Midbrain (tissue), 1 donor: ENCODE measurements at places on chromosomes 5 and 9.

GRCh38 chr9:115880221-115880885, 273.2 kb upstream of the PAPPA start:
- DNase-seq: no peak

DNA sequence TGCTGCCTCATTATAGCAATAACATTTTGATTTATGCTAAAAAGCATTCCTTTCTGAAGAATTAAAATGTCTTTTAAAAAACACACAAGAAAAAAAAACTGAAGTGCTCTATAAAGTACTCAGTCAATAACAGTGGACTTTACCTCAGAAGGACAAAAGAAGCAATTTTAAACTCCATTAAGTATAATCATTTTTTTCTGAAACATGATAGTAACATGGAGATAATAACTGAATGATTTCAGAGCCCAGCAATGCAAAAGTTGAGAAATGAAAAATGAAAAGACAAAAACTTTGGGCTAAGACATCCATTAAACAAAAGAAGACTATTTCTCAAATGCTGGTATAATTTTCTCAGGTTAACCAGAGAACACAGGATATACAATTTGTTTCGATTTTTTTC, 78.7 kb downstream of the RFX3 start:
- no peak for DNase-seq

- DNase-seq: no peak
Observed at GRCh38 chr5:149140197-149141002, 893 bp upstream of the ABLIM3 start.

DNA sequence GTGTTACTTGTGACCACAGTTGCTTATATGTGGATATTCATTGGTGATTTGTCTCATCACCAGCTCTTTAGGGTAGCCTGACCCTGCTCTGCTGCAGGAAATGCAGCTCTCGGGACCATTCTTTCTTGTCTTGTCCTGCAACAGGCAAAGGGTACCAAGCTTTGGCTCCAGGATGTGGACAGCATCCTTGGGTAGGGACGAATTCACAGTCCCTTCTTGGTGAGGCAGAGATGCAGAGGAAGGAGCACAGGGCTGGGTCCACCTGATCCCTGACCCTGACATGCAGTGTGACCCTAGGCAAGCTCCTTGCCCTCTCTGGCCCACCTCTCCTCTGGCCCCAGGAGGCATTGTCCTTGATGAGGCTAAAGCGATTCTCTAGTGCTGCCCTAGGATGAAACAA, 37.0 kb upstream of the SYNPO start:
- no peak for DNase-seq

- no peak for DNase-seq
Observed at GRCh38 chr5:53240661-53241060, 131.1 kb upstream of the MOCS2 start.

DNA sequence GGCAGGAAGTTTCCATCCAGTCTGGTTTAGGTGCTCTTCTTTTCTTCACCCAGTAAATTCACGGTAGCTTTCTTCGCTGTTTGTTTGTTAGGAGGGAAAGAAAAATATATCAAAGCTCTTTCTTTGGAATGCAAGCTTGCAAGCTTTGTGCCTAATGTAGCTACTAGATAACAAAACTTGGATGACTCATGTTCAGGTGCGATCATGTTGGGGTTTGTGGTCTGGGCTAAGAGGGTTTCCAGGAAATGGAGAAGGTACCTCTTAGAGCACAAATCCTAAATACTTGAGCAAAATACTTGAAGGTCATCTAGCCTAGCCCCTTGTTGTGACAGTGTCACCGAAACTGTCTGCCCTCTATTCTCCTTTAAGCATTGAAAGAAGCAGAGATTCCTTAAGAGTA, 17.7 kb downstream of the SRP19 start:
- no peak for DNase-seq

GRCh38 chr9:134922932-134923240, 5.2 kb upstream of the FCN1 start:
- DNase-seq: no peak

DNA sequence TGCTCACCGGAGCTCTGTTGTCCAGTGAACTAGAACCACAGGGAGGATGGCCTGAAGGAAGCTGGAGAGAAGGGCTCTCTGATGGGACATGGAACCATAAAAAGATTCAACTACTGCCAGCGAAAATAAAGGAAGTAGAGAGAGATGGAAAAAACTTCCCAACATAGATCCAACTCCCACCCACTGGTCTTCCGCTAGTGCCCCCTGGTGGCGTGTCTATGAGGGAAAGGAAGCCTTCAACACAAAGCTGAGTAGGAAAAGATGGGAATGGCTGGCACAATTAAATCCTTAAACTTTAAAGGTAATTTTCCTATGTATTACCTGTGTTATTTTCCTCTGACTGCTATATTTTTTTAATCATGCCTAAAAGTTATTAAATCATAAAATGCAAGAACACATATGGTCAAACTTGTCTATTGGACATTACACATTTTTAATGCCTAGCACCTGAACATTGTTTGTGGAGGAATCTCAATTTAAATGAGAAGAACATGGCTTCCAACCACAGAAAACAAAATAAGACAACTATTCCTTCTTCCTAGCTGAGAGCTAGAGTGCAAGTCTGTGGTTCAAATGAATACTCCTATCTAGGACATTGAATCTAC, 51.5 kb downstream of the CEP120 start:
- DNase-seq: peak; percentile 21

GRCh38 chr9:19620326-19620725, 168.5 kb downstream of the SLC24A2 start:
- DNase-seq: no peak

DNA sequence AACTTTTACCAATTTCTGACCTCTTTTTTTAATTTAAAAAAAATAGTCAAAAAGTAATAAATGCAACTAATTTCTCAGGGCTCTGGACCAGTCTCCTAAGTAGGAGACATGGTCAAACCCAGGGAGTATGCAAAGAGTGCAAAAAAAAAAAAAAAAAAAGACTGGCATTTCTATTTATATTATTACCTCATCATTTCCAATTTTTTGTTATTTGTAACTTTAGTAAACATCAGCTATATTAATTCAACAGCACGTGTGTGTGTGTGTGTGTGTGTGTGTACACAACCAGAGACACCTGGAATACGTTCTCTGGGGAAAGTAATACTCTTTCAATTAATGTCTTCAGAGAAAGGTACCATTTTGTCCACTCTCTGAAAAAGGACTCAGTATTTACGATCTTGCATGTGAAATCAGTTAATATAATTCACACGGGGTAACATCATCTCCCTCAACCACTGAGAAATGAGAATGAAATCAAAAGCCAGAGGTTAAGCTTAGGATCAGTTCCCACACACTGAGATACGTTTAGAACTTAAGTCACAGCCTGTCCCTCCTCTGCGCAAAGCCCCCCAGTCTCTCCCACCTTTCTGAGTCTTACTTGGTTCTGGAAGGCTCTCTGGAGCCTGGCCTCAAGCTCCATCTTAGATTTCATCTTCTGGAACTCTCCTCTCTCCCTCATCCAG, 21.9 kb downstream of the ZNF608 start:
- DNase-seq: no peak

- peak; percentile 9 for DNase-seq
Observed at GRCh38 chr5:159341906-159342310, 11.6 kb upstream of the IL12B start.

DNA sequence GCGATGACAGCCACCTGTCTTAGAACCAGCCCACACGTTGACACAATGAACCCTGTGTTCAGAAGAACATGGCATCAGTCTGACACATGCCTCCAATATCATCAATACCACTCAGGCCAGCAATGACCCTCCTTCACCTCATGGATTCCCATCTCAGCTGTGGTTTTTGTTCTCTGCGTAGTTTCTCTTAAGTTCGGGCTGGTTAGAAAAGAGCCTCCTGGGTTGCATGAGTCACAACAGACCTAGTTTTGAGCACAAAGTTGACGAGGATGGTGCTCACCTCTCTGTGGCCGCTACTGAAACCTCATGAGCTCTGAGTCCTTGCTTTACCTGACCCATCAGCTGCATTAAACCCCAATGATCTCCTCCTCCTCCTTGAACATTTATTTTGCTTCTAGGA, 299.9 kb downstream of the SPOCK1 start:
- no peak for DNase-seq

DNA sequence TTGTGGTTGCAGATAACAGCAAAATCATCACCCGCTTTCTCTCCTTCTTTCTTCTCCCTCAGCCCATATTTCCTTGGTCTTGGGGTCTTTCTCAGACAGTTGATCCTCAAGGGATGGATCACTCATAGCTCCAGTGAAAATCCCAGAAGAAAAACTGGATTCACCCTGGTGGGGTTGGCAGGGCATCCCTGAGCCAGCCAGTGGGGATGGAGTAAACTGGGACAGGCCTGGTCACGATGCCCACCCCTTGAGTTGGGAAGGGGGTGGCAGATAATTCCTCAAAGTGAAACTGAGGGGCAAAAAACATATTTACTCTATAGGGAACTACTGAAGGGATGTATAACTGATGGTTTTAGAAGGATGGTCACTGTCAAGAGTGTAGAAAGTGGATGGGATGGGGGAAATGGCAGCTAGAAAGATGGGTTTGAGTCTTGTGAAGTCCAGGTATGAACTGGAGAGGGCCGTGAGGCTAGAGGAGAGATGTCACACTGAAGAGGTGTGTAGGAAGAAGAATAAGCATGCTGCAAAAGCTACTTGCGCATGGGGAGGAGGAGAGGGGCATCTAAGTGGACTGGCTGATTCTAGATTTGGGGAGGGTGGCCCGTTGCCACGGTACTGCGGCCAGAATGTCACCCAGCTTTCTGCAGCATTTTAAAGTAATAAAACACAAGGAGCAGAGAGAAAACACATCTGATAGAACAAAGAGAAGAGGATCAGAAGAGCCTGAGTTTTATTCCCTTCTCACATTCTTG, 162.8 kb downstream of the PJA2 start:
- no peak for DNase-seq

DNA sequence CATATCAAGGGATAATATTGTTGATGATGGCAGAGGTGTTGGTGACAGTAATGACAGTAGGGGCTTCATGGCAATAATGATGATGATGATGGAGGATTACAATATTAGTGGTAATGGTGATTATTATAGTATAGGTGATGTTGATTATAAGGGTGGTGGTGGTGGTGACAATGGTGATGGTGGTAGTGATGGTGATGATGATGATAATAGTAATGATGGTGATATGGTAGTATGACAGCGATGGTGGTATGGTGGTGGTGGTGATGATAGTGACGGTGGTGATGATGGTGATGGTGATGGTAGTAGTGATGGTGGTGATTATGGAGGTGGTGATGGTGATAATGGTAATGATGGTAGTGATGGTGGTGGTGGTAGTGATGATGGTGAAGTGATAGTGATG, 13.6 kb downstream of the KCNIP1 start:
- no peak for DNase-seq

GRCh38 chr5:73647721-73648120, 21.7 kb downstream of the ARHGEF28 start:
- no peak for DNase-seq

DNA sequence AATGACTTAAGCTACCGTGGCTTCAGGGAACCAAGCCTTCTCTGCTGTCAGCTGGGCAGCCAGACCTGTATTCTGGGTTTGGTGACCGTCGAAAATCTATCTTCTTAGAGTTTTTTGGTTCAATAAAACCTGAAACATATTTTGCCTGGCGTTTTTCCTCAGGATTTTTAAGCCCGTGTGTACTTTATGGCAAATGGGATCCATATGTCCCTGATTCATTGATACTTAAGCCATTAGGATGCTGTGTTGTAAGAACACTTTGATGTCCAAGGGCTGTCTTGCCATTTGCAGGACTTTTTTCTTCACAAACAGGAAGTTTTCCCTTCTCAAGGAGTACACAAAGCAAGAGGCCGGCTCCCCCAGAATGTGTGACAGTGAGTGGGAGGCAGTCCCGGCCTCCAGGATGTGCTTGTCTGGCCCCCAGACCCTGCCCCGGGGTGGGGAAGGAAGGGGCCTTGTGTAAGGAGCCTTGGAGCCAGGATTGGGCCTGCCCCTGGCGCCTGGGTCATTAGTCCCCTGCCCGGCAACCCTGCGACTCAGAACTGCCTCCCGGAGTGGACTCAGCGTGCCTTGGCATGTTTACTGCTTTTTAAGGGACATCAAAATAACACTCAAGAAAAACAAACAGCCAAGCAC, 83.4 kb upstream of the SMIM23 start:
- no peak for DNase-seq

DNA sequence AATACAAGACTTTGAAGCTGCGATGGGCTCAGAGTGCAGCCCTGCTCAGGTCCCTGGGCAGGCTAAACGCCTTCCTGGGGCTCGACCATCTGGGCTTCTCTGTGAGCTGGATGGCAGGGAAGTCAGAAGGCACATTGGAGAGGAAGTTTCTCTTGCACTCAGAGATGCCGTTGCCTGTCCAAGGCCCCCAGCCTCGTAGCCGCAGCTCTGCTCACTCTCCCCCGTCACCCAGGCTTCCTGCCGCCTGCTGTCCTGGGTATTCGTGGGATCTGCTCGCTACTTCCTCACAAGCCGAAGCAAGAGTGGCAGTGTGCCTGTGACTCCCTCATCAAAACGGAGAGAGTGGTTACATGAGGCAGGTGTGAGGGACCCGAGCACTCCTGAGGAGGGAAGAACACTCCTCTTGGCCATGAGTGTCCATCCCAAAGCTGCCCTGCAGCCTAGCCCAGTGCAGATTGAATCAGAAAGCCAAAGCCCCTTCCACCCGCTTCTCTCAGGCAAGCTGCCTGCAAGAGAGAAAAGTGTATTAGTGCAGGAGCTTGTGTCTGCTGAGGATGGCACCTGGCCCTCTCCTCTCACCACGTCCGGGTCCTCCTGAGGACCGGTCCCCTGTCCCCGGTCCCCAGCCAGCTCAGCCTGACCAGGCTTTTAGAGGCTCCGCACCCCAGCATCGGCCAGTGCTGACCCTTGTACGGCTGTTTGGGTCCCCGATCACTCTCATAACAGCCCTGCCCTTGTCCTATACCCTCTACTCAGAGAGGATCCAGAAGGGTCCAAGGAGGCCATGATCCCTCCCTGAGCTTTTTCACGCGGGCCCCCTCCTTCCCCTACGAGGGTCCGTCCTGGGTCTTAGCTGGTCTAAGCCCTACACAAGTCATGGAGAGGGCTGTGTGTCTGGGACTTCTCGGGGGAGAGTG, 7.3 kb downstream of the FCN2 start:
- no peak for DNase-seq

- no peak for DNase-seq
Observed at GRCh38 chr5:33074548-33074947, 363.4 kb downstream of the NPR3 start.

DNA sequence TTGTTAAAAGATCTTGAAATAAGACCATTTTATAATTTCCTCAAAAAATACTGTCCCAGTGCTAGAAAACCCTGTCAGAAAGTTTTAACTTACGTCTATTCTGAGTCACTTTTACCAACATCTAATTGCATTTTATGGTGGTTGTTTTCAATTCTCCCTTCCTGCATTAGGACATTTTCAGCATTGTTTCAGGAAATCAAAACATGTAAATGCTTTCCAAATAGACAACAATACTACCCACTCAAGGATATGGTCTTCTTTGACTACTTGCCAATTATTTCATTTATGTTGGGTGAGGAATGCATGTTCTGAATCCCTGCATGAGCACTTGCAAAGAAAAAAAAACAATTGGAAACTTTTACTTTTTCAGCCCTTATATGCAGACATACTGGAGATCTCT, 284.6 kb upstream of the PDE4D start:
- no peak for DNase-seq

DNA sequence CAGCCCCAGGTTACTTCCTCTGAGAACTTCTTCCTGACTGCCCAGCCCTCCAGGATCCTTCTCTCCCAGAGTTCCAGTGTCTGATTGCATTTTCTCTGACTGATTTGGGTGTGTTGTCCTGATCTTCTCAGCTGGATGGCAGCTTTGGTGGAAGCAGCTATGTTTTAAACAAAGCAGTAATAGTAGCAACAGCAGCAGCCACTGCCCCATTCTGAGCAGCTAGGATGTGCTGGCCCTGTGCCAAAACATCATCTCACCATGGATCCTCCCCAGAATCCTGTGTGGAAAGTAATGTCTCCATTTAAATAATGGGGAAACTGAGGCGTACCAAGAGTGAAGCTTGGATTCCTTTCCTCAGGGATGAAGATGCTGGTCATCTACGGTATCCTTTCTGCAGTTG, 46.4 kb upstream of the PSD2 start:
- DNase-seq: no peak
